H9 (cell line): ENCODE measurements at places on chromosomes 11 and 22.

GRCh38 chr22:49503896-49504521 is 323.7 kb downstream of the BRD1 start:
- no peak for DNase-seq

GRCh38 chr11:115333121-115333520 is 171.1 kb downstream of the CADM1 start:
- DNase-seq = no peak

- DNase-seq = no peak
Observed at GRCh38 chr11:33887886-33888285, 4.0 kb downstream of the LMO2 start.

DNA sequence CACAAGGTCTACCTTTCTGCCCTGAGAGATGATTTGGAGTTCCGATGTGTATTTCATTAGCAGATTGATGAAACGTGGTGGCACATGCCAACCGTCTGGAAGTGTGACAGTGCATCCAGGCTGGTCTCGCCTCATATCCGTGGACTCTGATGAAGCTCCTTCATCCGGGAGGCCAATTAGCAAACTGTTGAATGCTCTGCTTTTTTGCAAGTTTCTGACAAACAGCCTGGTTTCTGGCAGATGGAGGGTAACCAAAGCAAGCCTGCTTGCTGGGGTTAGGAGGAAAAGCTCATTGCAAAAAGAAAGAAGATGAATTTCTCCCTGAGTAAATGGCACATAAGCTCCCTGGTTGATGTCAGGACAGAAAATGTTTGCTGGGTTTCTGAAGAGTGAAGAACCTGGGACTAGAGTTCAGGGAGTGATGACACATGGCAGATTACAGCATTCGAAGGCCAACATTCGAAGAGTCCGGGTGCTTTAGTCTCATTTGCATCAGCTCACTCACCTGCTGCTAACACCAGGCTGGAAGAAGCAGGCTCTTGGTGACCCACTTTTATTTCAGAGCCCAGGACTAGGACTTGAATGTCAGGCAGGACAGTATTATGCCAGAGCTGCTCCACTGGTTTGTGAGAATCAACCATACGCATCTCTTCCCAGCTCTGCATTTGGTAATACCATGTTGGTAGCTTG is 135.9 kb upstream of the TTC12 start:
- no peak for DNase-seq

- no peak for DNase-seq
Observed at GRCh38 chr22:49849161-49850020, 4.3 kb upstream of the ZBED4 start.

DNA sequence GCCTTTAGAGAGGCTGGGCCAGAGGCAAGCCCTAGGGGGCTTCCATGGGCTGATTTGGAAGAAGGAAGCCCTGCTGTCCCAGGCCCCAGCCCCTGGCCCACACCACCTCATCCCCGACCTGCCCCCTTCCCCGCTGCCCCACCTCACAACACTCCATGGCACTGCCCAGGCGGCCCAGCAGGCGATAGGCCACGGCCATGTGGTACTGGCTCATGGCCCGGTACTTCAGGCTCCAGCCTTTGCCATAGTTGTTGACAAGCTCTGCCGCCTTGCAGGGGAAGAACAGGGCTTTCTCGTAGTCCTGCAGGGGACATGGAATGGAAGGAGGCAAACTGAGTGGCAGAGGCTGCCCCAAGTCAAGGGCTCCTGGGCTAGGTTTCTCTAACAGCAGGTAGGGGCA is 6.4 kb downstream of the RAPSN start:
- DNase-seq = no peak

GRCh38 chr11:91248199-91248807 is 976.3 kb upstream of the FAT3 start:
- no peak for DNase-seq

DNA sequence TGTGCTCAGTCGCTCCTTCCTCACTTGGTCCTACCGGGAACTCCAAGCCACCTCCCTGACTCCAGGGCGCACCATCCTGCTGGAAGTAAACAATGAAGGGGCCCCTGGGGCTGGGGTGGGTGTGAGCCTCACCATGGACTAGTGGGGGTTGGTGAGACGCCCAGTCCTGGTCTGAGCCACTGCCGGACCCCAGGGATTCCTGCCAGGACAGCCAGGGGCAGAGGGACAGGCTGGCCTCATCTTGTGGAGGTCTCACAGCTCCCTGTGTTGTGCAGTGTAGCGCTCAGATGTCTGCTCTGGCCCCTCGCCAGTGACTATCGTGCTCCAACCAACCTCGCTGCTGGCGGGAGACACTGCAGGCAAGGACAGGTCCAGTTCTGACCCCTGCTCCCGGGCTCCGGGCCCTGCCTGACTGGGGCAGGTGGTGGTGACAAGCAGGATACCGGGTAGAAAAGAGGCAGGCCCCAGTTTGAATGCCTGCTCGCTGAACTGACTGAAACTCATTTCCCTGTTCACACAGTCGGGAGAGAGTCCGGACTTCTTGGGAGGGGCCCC is 1021.4 kb downstream of the BRD1 start:
- no peak for DNase-seq

DNA sequence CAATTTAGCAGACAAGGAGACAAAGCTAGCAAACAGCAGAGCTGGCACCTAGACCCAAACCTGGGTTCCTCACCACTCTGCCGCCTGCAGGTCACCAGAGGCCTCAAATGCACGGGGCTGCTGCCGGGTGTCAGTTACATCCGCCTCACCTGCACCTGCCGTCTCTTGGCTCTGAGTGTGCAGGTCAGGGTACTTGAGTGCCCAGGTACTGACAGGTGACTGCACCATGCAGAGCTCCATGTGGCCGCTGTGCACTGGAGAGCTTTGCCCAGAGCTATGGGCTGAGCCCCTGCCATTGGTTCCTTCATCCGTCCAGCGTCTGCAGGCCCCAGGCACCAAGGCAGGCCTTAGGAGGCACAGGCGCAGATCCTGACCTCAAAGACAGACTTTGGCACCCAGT is 35.0 kb downstream of the PDGFB start:
- DNase-seq = peak; percentile 53

DNA sequence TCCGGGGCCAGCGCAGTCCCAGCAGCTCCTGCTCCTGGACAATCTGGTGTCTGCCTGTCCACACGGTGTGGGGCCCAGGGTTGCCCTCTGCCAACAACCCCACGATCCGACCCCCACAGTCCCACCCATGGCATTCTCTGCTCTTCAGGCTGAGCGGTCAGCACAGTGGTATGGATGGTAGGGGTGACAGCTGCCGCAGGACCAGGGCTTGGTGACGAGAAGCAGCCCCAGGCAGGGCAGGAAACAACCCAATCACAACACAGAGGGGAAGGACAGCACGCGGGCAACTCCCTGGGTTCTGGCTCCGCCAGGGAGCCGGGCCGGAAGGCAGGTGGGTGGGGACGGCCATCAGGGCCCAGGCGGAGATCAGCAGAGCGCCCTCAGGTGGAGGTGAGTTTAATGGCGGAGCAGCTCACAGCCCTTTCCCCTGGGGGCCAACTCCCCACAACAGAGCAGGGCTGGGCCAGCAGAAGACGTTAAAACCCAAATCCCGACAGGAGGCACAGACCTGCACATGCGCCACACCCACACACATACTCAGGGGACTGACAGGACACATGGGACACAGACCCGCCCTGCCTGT is 5.3 kb upstream of the CHADL start:
- peak; percentile 71 for DNase-seq

- DNase-seq = peak; percentile 25
Observed at GRCh38 chr11:47393163-47394049, 15.0 kb upstream of the SLC39A13 start.

- no peak for DNase-seq
Observed at GRCh38 chr22:39183991-39184585, 31.6 kb upstream of the CBX7 start.

DNA sequence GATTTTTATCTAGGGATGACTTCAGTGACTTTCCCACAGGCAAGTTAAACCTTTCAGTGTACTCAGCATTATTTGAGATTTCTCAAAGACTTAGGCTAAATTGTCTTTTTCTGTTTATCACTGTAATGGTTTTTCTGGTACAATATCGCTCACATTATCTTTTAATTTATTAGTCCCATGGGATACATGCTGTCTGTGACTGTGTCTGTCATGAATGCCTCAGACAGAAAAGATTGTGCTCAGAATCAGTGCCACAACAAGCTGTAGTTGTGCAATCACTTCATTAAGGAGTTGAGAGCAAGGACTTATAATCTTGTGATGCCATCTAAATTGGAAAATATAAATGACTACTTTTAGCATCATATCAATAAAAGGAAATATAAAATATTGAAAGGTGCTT is 2374.2 kb upstream of the RAG2 start:
- DNase-seq = no peak

GRCh38 chr11:38553148-38553547 is 1955.1 kb upstream of the RAG2 start:
- no peak for DNase-seq

DNA sequence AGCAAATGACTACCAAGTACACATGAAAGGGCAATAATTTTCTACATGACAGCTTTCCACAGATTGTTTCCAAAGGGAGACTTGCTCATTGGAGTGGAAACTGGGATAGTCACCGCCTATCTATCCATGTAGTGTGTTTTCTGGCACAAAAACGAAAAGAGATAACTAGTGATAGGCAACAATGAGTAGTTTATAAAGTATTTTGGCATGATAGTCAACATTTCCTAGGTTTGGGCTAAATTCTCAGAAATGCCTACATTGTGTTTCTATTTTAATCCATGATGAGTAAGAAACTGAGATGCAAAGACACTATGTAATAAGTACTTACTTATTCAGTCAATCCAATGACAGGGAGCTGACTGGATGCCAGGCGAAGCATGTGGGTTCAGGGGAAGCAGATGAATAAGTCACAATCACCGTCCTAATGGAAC is 1129.1 kb downstream of the DLG2 start:
- no peak for DNase-seq

- DNase-seq = no peak
Observed at GRCh38 chr11:1113405-1114201, 38.9 kb downstream of the MUC2 start.

DNA sequence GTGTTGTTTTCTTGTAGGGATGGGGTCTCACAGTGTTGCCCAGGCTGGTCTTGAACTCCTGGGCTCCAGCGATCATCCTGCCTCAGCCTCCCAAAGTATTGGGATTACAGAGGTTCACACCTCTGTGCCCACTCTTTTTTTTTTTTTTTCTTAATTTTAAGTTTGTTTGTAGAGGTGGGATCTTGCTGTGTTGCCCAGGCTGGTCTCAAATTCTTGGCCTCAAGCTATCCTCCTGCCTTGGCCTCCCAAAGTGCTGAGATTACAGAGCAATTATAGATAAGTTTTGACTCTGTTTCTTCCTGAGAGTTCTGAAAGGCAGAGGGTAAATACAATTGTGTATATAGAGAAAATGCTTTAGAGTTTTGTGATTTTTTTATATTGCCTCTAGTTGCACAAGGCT is 160.4 kb downstream of the TEAD1 start:
- DNase-seq = no peak

DNA sequence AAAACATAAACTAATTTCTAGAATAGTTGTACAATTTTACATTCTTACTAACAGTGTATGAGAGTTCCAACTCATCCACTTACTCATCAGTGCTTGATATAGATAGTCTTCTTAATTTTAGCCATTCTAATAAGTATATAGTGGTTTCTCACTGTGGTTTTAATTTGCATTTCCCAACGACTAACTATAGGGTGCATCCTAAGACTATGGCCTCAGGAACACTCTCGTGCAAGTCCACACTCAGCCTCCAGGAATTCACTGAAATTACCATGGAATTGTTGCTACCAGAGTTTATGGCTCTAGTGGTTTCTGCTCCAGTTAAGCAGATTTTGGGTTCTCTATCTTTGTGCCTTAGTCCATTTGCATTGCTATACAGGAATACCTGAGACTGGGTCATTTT is 60.1 kb upstream of the GUCY1A2 start:
- DNase-seq = no peak

GRCh38 chr11:57476757-57477506 is 16.6 kb downstream of the RTN4RL2 start:
- DNase-seq = peak; percentile 64

DNA sequence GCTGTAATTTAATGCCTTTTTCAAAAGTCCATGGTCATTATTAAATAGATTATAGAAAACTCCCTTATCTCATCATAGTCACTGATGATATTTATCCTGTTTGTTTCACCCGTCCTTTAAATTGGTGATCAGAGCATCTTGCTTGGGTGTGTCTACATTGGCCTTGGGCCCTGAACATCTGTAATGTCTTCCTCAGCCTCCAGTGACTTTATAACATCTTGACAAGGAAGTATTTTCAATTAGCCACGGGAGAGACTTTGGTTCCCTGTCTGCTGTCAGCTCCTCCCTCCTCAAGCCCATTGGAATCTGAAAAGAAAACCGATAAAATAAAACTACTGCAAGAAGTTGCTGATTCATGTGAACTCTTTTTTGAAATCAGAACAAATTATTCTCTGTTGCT is 116.9 kb upstream of the TTC12 start:
- DNase-seq = no peak

- peak; percentile 90 for DNase-seq
Observed at GRCh38 chr11:33802194-33802950, 28.1 kb upstream of the FBXO3 start.

DNA sequence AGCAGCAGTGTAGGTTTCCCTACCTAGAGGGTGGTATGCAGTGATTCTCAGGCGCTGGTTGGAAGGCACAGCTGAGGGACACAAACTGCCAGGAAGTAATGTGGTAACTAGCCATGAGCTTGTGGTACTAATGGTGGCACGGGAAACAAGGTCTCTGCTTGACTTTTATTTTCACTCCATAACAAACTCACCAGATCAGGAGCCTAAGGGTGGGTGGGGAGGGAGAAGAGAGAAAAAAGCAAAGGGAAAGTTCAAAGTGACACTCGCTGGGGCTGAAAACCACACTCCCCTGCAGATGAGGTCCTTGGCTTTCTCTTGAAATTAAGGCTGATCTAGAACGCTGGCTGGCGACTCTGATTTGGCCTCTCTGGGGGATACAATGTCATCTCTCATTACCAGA is 22.0 kb downstream of the TRAF6 start:
- DNase-seq = no peak

- peak; percentile 84 for DNase-seq
Observed at GRCh38 chr22:21657360-21658032, 8.3 kb upstream of the PPIL2 start.

GRCh38 chr22:43202326-43202725 is 15.4 kb upstream of the TTLL12 start:
- DNase-seq = no peak

DNA sequence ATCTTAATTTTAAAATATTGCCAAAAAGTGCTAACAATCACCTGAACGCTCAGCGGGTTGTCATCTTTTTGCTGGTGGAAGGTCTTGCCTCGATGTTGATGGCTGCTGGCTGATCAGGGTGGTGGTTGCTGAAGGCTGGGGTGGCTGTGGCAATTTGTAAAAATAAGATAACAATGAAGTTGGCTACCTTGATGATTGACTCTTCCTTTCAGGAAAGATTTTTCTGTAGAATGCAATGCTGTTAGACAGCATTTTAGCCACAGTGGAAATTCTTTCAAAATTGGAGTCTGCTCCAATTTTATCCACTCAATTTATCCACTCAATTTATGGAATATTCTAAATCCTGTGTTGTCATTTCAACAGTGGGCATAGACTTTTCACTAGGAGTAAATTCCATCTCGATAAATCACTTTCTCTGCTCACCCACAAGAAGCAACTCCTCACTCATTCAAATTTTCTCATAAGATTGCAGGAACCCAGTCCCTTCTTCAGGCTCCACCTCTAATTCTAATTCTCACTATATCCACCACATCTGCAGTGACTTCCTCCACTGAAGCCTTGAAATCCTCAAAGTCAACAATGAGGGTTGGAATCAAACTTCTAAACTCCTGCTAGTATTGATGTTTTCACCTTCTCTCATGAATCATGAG is 78.8 kb downstream of the LINC01488 start:
- DNase-seq = no peak

- DNase-seq = no peak
Observed at GRCh38 chr22:46088541-46089311, 61.6 kb upstream of the PPARA start.

- DNase-seq = peak; percentile 80
Observed at GRCh38 chr11:798093-798713, at the start of gene SLC25A22. Gene SLC25A22, minus strand, starts transcription at chr11:798281. Its CDS starts 3,275 bp downstream, at chr11:795006.
